ENCODE measurements at places on chromosomes 13 and 19.

DNA sequence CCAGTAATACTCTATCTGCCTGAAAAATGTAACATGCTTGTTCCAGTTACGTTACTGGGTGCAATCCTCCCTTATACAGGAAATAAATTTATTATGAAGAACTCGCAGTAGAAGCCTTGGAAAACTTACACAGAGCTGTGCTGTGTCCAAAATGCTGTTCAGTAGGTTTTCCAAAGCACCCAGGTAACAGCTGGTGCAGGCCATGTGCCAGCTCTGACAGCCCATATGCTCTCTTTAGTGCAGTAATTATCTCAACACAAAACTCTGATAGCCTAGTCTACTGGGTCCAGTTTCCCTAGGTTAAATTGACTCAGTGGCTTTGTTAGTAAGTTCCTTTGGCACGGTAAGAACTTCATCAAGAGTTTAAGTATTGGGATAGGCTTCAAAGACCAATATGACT lies 120.7 kb upstream of the OBI1 start:
- no peak for DNase-seq

- no peak for DNase-seq
Observed at GRCh38 chr13:85509512-85509911, 289.7 kb downstream of the SLITRK6 start.

- no peak for DNase-seq
Observed at GRCh38 chr19:17098326-17098725, 22.7 kb downstream of the MYO9B start.

DNA sequence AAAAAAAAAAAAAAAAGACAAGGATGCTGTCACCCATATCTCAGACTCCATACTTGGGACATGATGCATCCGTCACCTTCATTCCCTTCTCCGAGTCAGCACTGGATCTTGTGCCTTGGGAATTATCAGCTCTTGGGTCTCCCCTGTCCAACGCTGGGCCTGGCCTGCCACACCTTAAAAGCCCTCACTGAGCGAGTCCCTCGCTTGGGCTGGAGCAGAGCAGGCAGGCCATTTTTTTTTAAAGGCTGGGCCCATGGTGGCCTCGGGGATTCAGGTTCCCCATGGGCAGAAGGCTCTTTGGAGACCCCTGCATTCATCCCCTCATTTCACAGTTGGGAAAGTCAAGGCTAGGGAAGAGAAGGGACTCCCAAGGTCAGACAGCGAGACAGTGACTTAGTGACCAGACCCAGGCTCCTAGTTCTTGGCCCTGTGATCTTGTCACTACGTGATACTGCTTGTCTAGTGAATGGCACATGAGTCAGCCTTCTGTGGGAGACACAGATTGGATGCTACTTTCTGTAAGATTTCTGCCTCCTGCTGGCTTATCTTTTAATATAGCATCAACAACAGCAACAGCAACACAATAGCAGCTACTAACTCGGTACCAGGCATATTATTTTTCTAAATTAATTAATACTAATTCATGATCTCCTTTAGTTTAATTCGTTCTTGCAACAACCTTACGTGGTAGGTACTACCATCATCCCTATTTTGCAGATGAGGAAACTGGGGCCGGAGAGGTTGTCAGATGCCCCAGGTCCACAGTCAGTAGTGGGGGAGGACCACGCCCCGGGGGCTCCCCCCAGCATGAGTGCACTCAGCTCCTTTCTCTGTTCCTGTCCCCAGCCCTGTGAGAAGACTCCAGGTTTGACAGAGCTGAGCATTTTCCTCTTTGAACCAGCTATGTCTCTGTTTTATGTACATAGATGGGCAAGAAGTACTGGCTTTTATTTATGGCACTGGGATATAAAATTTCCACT lies 27.4 kb upstream of the ZNF536 start:
- no peak for DNase-seq

DNA sequence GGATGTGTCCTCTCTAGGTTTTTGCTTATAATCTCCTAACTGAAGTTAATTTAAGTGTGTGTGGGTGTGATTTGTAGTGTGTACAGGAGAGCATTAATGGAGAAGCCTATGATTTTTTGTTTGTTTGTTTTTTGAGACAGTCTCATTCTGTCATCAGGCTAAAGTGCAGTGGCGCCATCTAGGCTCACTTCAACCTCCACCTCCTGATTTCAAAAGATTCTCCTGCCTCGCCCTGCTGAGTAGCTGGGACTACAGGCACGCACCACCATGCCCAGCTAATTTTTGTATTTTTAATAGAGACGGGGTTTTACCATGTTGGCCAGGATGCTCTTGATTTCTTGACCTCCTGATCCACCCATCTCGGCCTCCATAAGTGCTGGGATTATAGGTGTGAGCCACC lies 20.6 kb downstream of the ZNF701 start:
- no peak for DNase-seq

Measured in suppressor macrophage treated with lipopolysaccharide for 4 hours (primary cell).